EH (cell line): ENCODE measurements at places on chromosomes 5 and 9.

GRCh38 chr9:101915482-101915881 is 177.0 kb upstream of the GRIN3A start:
- no peak for DNase-seq

DNA sequence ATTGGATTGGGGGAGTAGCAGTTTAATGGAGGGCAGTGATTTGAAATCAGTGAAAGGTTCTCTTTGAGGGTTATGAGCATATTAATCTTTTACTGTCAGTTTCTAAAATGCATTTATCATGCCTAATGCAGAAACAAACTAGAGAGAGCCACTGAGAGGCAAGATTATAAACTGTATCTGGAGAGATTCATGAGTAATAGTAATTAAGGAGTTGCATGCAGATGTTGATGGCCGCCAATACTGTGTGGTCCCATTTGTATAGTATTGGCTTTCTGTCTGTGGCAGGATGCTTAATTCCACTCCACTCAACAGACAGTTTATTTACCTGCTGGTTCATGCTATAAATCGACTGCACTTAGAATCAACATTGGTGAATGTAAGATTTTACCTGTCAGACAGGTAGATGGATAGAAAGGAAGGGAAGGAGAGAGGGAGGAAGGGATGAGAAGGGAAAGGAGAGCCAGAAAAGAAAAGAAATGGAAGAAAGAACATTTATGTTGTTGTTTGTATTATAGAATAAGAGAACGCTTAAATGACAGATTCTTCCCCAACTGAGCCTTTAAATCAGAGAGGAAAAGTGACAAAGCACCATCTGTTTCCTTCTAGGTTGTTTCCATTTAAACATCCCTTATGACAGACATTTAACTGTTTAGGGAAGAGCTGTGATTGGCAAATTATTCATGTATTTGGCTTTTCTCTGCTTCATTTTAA is 146.5 kb downstream of the PAM start:
- no peak for DNase-seq

DNA sequence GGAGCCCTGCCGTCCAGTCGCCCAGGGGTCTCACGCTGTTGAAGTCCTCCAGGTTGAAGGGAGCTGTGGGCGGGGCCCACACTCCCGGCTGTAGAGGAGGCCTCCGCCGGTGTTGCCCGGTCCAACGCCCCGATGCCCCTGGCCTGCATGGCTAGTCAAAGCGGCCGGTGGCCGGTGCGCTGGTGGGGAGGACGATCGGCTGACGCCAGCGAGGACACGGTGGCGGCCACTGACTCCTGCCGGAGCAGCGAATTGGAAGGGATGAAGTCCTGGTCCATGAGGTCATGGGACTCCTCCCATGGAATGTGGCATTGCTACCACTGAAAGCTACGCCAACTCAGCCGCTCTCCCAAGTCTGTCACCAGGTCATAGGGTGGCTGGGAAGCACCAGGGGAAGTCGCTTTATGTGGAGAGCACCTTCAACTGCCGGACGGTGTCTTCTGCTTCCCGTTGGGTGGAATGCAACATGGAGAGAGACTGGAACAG is 11.8 kb downstream of the RCL1 start:
- DNase-seq, result no peak

DNA sequence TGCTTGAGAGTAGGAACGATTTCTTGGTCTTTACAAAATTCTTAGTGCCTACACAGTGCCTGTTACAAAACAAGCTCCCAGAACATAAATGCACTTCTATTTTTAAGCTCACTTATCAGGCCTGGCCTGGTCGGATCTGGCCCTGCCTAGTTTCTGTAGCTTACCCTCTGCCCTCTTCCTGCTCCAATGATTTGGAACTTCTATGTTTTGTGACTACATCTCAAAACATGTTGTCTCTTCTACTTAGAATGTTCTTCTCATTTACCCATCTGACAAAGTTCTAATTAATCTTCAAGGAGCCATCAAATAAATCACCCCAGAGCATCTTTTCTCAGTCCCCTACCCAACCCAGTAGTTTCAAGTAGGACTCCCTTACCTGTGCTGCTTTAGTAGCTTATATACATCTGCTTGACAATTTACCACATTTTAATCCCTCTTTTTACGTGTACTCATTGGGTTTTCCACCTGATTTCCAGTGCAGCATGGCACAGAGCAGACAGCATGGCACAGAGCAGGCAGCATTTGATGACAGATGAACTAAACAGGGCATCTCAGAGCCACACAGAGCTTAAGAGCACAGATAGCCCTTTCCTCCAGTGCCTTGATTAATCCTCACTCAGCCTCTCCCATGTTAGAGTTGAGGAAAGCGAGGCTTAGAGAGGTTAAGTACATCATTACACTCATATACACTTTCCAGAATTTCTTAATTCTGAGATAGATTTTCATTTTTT is 171.9 kb downstream of the MAPKAP1 start:
- DNase-seq, result no peak

DNA sequence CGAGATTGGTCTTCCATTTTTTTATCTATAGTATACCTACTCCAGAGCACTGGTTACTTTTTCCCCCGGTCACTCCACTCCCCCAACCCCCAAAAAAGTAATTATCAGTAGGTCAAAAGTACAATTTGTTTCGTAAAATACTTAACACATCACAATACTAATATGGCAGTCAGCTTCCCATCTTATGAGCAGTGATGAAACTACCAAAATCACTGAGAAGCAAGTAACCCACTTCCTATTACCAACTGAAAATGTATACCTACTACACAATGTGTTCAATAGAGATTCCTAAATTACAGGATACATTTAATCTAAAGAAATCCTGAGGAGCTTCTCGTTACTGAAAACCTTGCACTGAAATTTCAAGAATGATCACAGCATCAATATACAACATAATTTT is 1.9 kb downstream of the CERT1 start:
- no peak for DNase-seq

DNA sequence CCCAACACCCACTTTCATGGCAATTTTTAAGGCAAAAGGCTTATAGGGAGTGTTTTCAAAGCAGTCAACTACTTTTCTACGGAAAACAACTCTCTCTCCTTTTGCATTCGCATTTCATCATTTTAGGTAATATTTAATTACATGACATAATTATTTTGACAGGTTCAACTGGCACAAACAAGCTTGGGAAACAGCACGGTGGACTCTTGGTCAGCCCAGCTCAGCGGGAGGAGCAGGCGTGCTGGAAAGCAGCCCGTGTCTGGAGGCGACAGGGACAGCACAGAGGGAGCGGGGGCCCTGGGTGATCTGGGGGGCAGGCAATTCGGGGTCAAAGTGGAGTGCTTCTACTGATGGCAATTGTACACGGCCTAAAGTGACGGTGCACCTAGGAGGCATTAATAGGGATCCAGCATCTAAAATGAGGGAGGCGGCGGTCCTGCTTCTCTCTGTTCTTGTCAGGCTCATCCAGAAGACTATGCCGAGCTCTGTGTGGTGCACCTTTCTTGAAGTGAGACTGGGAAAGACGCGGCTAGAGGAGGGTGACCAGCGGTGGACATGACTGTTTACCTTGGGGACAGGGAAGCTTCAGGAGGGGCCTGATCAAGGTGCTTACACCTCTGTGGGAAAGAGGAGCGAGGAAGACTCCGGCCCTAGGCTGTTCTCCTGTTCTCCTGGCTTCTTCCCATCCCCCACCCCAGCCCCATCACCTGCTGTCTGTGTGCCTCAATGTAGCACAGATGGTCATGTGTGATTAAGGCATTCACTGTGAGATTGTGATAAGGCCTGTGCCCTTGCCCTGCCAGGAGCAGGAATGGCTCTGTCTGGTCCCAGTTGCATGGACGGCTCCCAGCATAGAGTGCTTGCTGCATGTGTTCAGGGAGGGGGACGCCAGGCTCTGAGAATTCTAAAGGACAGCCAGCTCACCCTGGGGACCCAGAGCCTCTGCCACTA is 3.4 kb downstream of the MYMK start:
- DNase-seq, result no peak

DNA sequence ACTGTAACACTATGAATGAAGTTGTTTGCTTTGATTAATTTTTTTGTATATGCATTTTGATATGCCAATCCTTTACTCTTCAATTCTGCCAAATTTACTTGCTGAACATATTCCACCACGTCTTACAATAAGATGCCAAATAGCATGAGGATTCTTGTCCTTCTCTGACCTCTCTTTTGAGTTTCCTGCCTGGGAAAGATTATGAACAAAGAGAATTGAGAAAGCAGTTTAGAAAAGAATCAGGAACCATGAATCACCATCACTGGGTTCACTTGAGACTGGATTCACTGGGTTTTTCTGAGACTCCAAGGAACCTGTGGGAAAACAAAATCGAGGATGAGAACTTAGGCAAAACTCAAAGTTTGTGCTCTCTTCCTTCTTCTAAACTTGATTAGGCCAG is 256.5 kb downstream of the CETN3 start:
- DNase-seq, result no peak

DNA sequence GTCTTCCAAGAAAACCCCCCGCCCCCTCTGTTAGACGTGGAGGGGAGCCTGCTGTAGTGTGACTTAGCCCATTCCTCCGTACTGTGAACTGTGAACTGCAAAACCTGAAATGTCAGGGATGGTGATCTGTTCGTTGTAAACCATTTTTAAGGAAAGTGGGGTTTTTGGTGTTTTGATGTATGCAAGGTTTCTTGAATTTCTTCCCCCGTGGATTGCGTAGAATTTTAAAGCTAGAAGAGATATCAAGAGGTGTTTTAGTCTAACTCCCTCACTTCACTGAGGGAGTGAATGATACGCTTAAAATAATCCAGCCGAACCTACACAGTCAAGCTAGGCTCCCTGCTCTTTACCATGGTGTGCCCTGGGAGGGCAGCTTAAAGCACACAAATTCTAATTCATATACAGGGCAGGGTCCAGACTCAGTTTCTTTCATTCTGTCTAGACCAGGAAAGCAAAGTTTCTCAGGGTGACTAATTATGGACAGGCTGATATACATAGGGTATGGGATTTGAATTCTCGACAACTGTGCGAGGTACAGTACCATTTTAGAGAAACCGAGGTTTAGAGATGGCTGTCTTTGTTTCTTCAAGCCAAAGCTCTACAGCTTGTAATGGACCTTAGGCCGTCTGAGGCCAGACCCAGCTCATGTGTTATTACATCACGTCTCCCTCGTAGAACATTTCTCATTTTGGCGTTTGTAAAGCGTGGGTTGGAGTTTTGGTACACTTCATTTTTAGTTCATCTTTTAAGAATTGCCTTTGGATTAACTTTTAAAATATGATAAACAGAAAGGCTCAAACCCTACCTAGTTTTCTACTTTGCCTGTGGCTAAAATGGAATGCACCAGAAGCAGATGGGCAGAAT is 2.7 kb downstream of the PTGER4 start:
- no peak for DNase-seq

GRCh38 chr5:132183723-132184122 is 43.9 kb downstream of the P4HA2 start:
- peak; percentile 43 for DNase-seq

DNA sequence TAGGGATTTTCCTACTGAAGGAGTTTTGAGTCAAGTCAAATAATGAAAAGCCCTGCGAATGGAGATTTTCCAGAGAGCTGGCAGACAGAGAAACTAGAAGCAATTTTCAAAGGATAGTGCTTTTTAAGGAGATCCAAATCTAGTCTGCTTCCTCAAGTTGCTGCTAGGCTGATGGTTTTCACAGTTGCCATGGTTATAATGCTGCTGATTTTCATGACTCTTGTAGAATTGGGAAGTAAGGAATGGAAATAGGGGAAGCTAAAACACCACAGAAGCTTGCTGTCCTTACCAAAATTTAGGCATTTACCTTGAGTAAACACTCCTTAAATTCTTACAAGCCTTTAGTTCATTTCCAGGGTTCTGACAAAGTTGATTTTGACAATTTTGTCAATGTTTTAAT is 30.1 kb upstream of the HAPLN1 start:
- no peak for DNase-seq

- peak; percentile 60 for DNase-seq
Observed at GRCh38 chr9:121071756-121072421, 2.9 kb upstream of the CNTRL start.

DNA sequence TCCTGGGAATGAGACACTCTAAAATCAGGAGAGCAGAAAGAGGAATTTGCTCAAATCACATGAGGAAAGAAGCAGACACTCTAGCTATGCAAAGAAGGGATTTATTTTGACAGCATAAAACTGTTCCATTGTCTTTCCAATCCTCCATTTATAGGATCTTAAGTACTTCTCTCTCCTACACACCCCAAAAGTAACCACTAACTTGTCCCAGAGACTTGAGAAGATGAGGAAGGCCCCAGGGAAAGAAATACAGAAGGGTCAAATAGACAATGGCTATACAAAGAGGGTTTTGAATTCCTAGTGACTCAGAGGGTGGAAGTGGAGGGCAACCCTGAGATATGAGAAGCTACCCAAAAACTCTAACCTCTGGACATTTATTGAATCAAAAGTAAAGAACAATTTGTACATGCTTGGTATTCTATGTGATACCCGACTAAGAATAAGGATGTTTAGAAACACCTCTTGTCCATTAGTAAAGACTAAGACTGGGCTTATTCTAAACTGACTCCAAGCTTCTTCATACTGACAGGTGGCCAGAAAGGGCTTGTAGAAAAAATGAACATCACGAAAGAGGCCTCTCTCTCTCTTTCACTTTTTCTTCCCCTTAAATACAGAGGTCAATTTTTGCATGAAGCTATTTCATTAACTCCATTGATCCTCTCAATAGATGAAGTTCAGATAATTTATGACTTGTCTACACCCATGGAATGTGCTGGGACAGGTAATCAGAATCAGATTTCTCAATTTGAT is 20.6 kb downstream of the DMAC1 start:
- no peak for DNase-seq

DNA sequence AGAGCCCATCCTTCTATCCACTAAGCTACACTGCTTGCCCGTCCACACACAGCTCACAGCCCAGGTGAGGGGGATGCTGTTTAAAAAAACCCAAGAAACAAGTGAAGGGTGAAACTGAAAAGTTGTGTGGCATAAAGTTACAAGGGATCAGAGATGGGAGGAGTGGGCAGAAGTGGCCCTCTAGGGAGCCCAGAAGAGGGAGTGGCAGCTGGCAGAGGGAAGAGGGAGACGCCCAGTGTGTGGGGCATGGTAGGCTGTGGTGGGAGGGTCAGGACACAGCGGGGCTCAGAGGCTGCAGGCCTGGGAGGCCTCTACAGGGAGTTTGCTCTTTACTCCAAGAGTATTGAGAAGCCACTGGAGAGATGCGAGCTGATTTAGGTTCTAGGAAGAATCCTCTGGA is 30.1 kb upstream of the HRH2 start:
- DNase-seq, result no peak

- peak; percentile 77 for DNase-seq
Observed at GRCh38 chr5:139100825-139101224, 97.3 kb downstream of the SIL1 start.

DNA sequence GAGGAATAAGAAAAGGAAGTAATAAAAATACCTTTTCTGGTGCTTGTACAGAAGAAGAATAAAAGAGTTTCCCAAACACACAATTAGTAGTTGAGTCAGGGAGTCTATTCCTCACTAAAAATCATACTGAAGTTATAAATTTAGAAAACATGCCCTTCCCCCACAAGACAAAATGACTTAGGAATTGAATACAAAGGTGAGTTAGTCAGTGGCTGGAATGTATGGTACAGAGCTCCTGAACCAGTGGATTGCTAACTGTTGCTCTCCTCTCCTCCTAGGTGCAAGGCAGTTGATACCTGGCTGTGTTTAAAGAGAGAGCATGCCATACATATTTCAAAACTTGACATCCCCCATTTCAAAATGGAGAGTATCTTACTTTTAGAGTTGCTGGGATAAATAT is 1.9 kb downstream of the GDA start:
- no peak for DNase-seq

GRCh38 chr5:146463446-146463845 is 16.3 kb downstream of the TCERG1 start:
- no peak for DNase-seq

GRCh38 chr5:81265101-81265500 is 32.0 kb downstream of the CKMT2 start:
- DNase-seq, result no peak

GRCh38 chr5:3006961-3007551 is 255.6 kb upstream of the IRX2 start:
- no peak for DNase-seq
